ENCODE measurements at places on chromosomes 6 and 20.

DNA sequence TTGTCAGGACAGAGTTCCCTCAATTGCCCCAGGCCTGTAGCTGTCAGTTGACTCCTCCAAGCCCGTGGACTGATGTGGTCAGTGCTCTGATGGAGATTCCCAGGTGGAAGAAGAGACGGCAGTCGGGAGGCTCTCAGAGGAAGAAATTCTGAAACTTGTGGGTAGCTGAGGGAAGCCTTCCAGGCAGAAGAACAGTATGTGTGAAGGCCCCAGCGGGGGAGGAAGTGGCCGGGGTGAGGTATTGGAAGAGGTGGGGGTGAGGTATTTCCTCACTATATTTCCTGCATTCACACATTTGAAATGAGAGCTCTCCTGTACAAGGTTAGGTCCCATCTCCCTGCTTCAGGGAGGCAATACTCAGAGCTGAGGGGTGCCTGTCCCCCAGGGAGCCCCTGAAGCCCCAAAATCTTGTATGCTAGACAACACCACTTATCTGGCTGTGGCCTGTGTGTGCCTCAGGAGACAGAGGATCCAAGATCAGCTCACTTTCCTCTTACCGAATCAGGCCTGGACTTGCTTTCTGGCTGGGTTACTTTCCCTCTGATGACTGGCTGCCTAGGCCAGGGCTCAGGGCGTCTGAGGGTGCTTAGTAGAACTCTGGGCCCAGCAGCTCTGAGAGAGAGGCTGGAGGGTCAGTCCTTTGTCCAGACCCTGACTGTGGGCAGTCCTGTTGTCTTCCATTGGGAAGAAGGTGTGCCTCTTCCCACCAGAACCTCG lies 49.3 kb upstream of the MYL9 start:
- DNase-seq = no peak

DNA sequence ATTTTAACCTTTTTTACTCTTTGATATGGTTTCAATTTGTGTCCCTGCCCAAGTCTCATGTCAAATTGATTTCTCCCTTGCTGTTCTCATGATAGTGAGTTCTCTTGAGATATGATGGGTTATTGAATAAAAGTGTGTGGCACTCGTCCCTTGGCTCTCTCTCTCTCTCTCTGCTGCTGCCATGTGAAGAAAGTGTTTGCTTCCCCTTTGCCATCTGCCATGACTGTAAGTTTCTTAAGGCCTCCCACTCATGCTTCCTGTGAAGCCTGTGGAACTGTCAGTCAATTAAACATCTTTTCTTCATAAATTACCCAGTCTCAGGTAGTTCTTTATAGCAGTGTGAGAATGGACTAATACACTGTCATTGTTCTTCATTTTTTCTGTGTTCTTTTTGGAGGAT lies 48.5 kb downstream of the LIN28B start:
- DNase-seq = no peak

DNA sequence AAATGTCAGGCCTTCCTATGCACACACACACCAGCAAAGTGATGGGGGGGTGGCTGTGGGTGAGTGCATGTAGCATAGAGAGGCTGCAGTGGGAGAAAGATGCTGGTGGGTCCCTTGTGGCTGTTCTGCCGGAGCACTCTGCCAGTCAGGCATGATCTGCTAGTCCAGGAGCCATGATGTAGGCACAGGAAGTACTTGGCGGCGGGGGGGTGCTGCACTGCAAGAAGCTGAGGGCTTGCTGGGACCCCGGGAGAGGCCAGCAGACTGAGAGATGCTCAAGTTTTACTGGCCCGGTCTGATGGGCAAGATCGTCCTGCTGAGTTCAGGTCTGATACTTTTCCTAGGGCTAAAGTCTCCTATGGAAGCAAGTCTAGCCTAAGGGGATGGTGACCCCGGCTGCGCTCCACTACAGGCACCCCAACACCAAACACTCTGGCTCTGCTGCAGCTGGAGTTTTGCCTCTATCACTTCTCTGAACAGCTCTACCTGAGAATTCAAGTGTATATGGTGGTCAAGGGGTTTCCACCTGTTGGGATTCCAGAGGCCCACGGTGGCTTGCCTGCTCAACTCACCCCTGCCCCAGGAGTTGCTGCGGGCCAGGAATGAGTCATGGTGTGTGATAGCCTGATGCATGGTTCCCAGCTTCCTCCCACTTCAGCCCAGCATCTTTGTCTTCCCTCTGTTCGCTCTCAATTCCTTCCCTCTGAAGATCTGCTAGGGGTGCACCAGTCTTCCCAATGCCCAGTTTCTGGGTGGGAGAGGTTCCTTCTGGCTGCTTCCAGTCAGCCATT lies 971.8 kb upstream of the ADGRB3 start:
- no peak for DNase-seq

DNA sequence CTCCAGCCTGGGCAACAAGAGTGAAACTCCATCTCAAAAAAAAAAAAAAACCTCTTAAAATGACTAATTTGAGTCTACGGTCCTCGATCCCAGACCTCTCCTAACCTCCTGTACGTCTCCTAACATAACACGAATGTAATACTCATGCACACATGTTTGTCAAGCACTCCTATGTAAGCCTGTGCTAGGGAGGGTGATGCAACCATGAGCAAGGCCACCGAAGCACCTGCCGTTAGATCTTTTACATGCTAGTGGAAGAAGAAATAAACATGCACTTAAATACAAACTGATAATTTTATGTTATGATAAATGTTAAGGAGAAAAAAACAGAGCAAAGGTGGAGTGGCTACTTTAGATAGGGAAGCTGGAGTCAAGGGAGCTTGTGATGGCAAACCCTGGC lies 72.3 kb upstream of the BEND3 start:
- DNase-seq = no peak

GRCh38 chr20:34574426-34574825 lies 15.9 kb downstream of the MAP1LC3A start:
- no peak for DNase-seq

GRCh38 chr6:88211446-88211845 lies 45.3 kb upstream of the CNR1 start:
- DNase-seq = no peak

DNA sequence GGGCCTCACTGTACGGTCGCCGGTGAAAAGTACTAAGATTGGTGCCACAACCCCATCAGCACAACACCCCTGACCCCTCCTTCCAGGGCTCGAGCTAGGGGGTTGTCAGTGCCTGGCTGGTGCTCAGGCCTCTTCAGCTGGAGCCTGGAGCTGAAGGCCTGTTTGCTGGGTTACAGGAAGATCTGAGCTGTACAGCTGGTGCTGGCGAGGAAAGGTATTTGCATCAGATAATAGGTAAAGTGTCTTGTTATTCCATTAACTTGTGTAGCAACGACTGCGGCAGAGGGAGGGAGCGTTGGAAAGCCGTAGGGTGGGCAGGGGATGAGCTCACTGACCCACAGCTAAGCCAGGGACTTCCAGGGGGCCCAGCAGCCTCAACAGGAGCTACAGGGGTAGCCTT lies 15.8 kb upstream of the SIRPA start:
- peak; percentile 96 for DNase-seq

GRCh38 chr20:34993941-34994508 lies 38.4 kb downstream of the MYH7B start:
- DNase-seq = no peak

DNA sequence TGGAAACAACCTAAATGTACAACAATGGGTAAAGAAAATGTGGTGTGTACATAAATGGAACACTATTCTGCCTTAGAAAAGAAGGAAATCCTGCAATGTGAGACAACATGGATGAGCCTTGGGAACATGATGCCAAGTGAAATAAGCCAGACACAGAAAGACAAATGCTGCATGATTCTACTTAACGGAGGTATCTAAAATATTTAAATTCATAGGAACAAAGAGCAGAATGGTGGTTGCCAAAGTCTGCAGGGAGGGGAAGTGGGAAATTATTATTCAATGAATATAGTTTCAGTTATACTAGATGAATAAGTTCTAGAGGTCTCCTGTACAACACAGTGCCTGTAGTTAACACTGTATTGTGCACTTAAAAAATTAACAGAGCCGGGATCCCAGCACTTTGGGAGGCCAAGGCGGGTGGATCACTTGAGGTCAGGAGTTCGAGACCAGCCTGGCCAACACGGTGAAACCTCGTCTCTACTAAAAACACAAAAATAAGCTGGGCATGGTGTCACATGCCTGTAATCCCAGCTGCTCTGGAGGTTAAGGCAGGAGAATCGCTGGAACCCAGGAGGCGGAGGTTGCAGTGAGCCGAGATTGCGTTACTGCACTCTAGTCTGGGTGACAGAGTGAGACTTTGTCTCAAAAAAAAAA lies 71.4 kb upstream of the SNX9 start:
- no peak for DNase-seq

- DNase-seq = no peak
Observed at GRCh38 chr20:62796699-62797491, 622 bp downstream of the MRGBP start.

GRCh38 chr6:168528474-168529095 lies 87.6 kb downstream of the SMOC2 start:
- DNase-seq = no peak

GRCh38 chr6:151149793-151150192 lies 90.0 kb upstream of the AKAP12 start:
- DNase-seq = no peak

DNA sequence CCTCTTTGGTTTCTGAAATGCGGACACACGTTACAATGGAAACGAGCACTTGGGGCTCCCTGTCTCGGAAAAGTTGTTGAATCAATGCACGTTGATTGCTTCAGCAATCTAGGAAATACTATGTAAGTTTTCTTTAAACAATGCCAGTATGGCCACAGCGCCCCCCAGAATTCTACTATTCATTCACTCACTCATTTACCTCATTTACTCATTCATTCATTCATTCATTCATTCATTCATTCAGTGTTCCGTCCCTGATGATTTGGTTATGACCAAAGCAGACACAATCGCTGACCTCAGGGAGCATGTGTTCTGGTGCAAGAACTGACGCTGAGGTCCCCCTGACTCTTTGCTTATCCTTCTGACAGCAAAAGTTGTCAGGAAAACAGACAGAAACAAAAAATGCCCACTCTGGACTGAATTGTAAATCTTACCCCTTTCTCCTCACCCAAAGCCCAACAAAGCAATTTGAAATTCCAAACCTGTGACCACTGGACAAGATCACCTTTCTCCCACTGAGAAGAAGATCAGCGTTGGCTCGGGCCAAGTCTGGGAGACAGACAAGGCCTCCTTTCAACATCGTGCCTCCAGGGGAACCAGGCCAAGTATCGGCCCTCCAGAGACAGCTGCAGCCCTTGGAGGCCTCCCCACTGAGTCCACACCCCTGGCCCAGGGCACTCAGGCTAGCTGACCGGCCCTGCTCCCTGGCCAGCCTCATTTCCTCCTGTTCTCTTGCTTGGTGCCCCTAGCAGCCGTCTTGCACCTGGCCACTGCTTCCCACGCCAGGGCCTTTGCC lies 15.0 kb upstream of the PMEPA1 start:
- DNase-seq = no peak

DNA sequence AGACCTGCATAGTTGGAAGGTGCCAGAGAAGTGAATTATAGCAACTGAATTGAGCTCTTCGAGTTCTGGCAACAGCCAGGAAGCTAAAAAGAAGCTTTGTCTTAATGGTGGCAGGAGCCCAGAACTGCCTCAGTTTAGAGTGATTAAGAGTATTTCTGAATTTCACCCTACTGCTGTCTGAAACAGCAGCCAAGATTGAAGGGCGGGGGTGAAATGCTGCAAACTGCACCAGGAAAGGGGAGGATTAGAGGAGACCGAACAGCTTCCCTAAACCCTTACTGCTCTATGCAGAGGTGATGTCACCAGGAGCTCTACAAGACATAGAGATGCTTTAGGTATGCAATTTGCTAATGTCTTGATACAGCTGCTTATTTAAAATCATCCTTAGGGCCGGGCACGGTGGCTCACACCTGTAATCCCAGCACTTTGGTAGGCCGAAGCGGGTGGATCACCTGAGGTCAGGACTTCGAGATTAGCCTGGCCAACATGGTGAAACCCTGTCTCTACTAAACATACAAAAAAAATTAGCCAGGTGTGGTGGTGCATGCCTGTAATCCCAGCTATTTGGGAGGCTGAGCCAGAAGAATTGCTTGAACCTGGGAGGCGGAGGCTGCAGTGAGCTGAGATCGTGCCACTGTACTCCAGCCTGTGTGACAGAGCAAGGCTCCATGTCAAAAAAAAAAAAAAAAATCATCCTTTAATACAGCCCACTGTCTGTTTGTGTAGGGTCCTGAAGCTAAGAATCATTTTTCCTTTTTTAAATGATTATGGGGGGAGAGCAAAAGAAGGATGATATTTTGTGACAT lies 91.7 kb upstream of the IYD start:
- no peak for DNase-seq

DNA sequence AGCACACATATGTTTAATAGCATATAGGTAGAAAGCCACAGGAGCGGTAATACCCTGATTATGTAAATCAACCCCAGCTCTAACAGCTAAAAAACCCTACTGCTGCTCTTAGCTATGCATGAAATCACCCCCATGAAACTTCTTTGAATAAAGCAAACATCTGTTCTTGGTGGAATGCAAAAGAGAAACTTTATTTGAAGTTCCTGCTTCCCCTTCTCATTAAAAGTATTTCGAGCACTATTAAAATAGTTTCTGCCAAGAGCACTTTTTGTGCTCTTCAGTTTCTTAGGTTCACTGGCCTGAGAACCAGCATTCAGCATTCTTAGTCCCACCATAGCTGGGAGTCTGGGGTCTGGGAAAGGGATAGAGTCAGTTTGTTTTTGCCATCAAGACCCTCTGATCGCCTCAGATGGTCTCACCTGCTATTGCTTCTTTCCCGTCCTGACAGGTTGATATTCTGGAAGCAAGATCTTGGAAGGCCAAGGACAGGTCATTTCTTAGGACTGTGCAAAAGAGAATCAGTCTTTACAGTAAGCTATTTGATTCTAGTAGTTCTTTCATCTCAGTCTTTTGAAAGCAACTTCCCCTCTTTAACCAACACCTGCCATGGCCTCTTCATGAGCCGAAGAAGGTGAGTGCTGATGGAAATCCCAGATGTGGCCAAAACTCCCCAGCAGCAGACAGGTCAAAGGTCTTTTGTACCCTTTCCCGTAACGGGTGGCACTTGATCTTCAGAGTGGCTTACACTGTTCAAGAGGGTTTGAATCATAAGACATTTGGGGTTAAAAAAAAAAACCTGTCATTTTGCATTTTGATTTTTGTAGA lies 76.5 kb upstream of the TMEM170B start:
- DNase-seq = peak; percentile 91

GRCh38 chr6:105907301-105907700 lies 178.8 kb upstream of the PRDM1 start:
- DNase-seq = no peak

GRCh38 chr6:46776070-46776712 lies 17.0 kb upstream of the MEP1A start:
- no peak for DNase-seq

DNA sequence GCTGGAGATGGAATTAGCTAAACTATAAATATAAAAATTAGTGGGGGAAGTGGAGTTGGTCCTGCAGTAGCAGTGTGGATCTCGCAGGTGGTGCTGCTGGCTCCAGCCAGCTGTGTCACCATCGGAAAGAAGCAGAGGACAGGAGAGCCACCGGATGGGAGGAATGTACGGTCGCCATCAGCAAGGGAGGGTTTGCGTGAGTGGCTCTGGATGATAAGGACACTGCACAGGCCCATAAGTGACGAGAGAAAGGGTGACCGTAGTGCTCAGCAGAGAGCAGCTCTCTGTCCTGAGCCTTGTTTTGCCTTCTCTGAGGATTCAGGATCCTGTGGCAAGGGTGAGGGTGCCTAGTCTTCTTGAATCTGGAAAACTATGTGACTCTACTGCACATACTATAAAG lies 378.7 kb downstream of the ZFAND3 start:
- no peak for DNase-seq

GRCh38 chr6:34031625-34032383 lies 114.1 kb downstream of the GRM4 start:
- DNase-seq = no peak

- no peak for DNase-seq
Observed at GRCh38 chr20:46705378-46705729, 4.1 kb upstream of the SLC2A10 start.

Measured in NCI-H526 treated with DMSO at 0.1 percent for 48 hours (cell line).